Endothelial cell (in vitro differentiated cells): ENCODE measurements at places on chromosomes 11 and 22.

- DNase-seq, result no peak
These were observed 5.2 kb downstream of the USP2 start for GRCh38 chr11:119376197-119376847.

DNA sequence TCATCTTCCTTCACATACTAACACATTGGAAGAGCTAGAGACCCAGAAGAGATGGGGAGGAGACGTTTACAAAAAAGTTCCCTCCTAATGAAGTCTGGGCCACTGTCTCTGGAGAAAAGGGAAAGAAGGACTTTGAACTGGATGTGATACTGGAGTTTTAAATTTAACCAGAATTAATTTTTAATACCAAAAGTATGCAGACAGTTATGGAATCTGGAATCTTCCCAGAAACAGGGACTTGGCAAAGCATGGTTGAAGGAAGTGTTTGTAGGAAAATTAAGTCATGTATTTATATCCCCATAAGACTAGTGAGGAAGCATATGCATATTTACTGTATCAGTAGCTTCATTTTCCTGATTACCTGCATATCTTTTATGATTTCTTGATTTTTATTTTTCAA lies 215.5 kb downstream of the TTC28 start:
- DNase-seq, result no peak

GRCh38 chr11:82653752-82654151 lies 79.9 kb downstream of the FAM181B start:
- DNase-seq, result no peak

- DNase-seq, result no peak
These were observed 9.4 kb downstream of the ADAMTS15 start for GRCh38 chr11:130457623-130458409.

DNA sequence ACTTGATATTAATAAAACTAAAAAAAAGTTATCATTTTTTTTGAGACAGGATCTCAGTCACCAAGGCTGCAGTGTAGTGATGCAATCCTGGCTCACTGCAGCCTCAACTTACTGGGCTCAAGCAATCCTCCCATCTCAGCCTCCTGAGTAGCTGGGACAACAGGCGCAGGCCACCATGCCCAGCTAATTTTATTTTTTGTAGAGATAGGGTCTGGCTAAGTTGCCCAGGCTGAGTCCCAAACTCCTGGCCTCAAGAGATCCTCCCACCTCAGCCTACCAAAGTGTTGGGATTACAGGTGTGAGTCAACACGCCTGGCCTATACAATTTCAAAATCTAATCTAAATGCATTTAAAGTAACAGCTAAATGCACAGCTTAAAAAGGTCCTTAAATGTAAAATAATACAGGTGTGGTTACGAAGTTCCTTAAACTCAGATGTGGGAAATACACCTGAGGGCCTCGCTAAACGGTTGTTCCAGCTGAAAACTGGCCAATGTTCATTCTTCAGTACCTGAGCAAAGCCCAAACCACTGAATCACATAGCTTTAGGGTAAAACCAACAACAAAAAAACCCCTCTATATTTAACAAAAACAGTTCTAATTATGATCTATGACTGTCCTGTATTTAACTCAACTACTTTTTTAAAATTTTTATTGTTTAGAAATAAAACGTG lies 11.8 kb downstream of the NAP1L4 start:
- no peak for DNase-seq

- DNase-seq, result no peak
These were observed 21.6 kb upstream of the C11orf96 start for GRCh38 chr11:43920598-43921419.

DNA sequence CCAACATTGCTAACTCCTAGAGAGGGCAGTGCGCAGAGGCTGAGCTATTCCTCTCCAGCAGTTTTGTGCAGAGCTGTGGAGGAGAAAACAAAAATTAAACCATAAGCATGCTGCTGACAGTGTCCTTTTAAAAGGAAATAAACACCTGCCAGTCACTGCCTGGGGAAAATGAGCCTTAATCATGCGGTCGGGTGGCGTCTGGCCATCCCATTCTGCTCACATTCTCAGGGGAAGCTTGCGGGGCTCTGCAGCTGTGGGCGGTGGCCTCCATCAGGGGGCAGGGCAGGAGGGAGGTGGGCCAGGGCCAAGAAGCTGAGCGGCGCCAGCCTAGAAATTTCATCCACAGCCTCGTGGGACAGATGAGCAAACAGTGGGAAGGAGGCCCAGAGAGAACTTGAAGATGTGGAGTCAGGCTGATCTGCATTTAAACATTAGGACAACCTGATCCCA lies 71.0 kb upstream of the TP53I11 start:
- no peak for DNase-seq

DNA sequence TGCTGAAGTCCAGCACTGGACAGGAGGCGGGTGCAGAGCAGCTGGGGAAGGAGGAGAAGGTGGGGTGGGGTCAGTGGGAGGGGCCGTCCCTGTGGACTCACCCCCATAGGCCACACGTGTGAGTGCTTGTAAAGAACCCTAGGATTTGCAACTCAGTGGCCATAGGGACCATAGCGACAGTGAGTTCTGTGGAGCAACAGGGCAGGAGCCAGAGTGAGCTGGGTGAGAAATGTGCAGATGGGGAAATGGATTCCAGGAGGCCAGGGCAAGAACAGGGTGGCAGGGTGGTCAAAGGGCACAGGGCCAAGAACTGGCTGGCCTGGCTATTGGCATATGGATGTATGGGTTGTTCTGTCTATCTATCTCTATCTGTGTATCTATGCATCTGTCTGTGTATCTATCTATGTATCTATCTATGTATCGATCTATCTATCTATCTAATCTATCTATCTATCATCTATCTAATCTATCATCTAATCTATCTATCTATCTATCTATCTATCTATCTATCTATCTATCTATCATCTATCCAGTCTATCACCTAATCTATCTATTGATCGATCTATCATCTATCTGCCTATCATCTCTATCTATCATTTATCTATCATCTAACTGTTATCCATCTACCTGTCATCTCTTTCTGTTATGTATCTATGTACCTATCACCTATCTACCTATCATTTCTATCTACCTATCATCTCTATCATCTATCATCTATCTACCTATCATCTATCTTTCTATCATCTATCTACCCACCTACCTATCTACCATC lies 889.0 kb downstream of the TBC1D22A start:
- DNase-seq, result no peak

- no peak for DNase-seq
These were observed 13.5 kb downstream of the SEZ6L start for GRCh38 chr22:26182723-26183122.

DNA sequence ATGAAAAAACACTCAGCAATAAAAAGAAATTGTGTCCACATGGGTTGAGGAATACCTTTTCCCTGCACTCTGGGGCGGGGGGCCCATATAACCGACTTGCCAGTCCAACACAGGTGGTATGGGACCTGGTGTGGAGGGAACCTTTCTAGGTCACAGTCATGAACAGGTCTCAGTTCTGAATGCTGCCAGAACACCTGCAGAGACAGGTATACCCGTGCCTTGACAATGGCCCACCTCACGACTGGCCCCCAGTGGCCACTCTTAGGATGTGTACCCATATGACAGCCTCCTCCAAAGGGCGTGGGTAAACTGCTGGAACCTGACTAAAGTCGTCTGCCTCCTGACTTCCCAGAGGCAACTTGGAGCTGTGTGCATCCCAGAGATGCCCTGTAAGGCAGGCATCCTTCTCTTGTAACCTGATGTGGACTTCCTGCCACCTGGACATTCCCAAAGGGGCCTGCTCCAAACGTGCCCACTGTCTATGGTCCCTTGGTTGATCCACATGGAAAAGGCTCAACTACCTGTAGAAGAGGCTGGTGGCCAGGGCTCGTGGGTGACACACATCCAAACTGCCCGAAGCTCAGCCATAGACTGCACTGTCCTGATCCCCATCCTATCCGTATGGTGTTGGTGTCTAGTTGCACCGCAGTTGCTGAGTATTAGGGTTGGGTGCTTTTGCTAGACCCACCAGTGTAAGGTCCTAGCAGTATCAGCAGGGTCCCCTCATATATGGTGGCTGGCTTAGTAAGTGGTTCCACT lies 859.3 kb downstream of the BRD1 start:
- DNase-seq, result peak; percentile 30

GRCh38 chr11:72241291-72241781 lies 2.6 kb downstream of the PHOX2A start:
- no peak for DNase-seq

DNA sequence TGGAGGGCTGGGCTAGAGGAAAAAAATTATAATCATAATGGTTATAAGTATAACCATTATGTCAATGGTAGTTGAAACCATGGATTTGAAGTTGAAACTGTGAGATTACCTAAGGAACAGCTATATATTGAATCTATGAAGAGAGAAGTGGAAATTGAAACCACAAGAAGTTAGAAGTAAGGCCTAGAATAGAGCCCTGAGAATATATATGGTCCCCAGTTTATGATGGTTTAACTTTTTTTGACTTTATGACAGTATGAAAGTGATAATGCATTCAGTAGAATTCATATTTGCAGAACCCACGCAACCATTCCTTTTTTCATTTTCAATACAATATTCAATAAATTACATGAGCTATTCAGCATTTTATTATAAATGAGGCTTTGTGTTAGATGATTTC lies 15.0 kb downstream of the AASDHPPT start:
- DNase-seq, result no peak

GRCh38 chr11:126655807-126656128 lies 300.3 kb downstream of the ST3GAL4 start:
- no peak for DNase-seq

GRCh38 chr11:68974421-68975194 lies 6.2 kb downstream of the MRGPRD start:
- no peak for DNase-seq

DNA sequence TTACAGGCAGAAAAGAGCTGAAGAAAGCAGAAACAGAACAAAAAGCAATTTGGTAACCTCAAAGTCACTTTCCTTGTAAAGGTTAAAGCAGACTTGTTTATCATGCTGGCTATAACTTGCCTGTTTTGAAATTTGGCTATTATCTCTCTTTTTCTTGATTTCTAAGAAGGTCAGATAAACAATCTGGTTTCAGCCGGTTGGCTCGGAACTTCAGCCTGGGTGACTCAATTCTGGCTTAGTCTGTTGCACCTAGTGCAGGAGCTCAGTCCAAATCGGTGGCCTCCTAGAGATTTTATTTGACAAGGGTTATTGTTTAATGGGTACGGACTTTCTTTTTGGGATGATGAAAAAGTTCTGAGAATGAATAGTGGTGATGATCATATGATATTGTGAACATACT lies 367.1 kb upstream of the B3GAT1 start:
- DNase-seq, result no peak

DNA sequence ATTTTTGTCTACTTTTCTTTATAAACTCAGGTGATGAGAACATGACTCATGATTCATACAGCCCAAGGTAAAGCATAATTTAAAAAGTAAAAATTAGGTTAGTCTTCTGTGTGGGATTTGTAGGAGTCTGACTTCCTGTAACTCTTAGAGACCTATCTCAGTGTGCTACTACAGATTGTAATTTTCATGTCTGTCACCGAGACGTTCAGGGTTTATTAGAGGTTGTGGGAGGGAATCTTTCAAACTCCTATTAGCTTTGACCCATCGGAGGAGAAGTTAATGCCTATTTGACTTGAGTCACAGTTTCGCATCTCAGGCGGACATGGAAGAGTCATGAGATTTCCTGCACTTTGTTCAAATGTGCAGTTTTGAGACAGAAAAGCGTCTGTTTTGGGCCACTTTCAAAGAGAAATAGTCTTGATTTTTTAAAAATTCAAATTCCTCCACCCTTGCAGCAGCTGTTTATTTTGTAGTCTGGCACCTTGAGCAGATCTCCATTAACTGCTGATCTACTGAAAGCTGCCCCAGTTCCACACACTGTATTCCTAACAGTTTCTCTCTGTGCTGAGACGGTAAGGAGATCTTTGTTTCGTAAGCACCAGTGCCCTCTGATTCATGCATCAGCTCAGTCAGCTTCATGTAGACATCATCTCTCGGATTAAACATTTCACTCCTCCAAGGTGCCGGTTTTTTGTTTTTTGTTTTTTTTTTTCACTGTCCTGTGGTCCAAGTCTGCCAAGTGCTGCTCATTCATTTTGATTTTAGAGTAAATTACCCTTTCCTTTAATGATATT lies 24.3 kb downstream of the ALKBH3 start:
- no peak for DNase-seq

DNA sequence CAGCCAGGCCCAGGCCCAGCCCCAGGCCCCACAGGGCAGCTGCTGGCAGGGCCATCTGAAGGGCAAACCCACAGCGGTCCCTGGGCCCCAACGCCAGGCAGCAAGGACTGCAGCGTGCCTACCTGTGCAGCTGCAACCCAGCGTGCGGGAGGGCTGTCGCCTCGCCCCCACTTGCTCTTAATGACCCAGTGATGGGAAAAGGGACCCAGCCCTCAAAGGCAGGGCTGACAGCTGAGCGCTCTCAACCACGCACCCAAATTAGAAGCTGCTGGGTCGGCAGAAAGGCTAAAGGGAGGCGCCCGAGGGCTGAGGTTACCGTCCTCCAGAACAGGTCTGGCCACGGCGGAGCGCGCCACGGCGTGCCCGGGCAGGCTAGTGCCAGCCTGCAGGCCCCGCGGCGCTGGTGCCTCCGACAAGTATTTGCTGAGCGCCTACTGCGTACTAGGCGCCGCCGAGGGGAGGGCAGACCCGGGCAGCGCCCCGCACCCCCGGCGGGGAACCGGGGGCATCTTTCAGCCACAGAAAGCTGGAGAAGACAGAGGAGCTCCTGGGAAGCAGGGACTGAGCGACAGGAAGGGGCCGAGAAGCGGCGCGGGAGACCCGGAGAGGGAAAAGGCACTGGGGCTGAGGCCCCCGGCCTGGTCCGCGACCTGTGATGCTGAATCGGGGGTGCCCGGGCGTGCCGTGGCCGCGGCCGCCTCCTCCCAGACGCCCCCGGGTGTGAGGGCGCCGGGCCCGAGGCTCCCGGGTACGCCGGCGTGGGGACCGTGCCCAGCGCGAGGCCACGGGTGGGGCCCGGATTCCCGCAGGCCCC lies 773 bp downstream of the HRAS start:
- peak; percentile 18 for DNase-seq

GRCh38 chr22:37417677-37418348 lies 9.5 kb downstream of the ELFN2 start:
- DNase-seq, result no peak

DNA sequence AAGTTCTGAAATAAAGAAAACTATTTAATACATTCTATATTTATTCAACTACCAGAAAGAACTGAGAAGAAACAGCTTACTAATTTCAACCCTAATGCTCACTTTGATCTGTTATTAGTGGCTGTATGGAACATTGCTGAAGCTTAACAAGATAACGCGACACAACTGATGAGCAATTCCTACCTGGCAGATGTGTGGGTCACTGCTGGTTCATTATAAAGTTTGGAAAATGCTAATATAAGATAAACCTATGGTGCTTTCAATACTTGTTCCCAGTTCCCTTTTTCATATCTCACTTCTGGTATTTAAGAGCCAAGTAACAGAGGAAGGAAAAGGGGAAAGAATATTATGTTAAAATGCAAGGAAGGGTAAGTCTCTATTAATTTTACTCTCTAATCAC lies 10.5 kb downstream of the CTSC start:
- no peak for DNase-seq

- no peak for DNase-seq
These were observed 49.7 kb upstream of the MYEOV start for GRCh38 chr11:69244266-69244665.
